ENCODE measurements at places on chromosomes 7 and 10.
A peak's percentile ranks its signal among the peaks of the same experiment; 100 is the strongest.

- no peak for DNase-seq
Measured at GRCh38 chr7:156460858-156461627, 179.5 kb upstream of the RNF32 start.

GRCh38 chr10:100748231-100749058, 3.1 kb downstream of the PAX2 start:
- DNase-seq: peak; percentile 60

DNA sequence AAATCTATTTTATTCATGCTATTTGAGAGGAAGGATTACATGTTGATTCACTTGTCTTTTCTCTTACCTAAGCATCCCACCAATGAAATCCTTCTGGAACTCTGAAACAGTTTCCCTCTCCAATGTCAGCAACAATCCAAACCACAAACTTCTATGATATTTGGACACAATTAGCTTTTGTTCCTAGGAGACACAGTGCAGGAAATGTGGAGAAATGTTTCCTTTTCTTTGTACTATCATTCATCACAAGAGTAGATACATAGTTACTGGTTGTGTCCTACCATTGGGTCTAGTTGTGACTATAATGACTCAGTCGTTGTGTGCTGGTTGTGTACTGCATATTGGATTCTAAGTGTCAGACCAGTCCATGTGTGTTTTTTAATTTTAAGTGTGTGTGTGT, 156.8 kb upstream of the MAGI2 start:
- no peak for DNase-seq

DNA sequence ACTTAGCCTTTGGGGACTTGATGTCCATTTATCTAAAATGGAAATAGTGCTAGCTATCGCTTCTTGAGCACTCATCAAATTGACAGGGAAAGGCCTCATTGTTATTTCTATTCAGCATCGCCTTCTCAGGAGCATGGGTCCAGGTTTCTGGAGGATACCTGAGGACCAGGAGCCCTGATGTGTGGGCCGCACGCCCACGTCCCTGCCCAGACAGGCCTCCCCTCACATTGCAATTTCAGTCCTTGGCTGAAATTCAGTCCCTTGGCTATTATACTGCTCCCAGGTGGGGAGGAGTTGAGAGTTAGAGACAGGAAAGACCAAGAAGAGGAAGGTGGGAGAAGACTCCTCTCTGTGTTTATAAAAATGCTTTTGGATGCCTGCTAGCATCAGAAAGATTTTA, 38.9 kb downstream of the GPRIN2 start:
- DNase-seq: no peak

DNA sequence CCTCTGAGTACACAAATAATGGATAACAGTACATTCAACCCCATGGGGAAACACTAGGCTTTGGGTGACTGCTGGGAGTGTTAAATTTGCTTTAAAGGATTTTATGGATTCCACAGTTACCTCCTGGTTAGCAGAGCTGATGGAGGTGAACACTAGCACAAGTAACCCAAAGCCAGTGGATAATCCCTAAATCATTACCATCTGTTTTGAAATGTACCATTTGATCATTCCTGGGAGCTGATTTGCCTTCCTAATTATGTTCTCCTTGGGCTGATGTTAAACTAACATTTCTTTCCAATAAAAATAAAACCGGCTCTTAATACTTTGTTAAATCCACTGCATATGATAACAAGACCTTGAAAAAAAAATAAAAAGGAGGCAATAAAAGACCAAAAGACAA, 493.9 kb downstream of the PLXNA4 start:
- no peak for DNase-seq

DNA sequence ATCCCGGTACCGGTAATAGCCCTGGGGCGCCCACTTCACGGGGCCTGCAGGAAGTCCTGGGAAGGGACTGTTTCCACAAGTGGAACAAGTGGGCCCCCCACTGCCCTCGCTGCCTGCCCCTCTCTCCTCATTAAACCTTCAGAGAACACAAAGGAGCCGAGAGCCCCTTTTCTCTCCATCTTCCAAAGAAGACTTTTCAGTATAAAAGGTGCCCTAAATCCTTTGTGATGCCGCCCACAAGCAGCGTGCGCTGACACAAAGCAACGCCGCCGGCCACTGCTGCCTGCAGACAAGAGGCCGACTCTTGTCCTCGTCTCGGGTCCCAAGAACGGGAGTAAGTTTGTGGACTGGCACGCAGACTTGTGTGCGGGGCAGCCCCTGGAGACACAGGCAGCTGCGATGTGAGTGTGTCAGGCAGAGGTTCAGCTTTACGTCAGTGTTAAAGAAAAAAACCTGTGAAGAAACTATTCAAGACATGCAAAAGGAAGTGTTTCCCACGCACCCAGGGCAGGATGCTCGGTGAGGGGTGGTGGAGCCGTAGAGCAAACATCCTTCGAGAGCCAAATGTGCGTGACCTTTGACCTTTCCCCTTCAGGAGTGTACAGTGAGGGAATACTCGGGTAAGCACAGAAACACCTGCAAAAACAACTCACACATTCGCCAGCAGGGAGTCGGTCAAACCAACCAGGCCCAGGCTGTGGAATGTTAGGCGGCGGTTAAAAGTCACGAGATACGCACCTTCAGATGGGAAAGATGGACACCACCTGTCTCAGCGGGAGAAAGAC, 118.2 kb downstream of the VIPR2 start:
- peak; percentile 66 for DNase-seq

DNA sequence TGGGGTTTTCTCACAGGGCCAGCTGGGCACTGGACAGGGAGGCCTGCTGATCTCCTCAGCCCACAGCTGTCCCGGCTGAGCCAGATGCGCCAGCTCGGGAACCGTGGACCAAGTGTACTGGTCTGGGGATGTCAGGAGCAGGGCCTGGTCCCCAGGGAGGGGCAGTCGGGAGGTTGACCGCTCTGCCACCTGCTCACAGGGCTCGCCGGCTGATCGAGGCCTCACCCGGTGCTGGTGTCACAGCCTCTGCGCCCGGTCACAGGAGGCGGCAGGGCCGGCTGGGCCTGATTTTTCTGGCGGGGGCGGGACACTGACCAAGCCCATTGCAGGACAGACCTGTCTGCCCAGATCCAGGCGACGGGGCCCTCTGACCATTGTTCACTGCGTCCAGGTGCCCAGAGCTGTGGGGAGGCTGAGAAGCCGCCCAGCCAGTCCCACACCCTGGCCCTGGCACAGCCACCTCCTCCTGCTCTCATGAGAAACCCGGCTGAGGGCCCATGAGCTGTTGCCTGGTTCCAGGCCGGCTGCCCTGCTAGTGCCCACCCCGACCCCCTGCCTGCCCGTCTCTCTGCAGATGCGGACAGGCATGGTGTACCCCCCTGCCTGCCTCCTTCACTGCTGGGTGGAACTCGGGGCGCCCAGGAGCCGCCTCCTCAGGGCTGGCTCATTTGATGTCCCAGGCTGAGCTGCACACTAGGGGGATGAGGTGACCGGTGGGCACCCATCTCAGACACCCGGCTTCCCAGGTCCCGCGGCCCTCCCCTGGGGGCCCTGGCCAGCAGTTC, 3.0 kb upstream of the TMEM184A start:
- no peak for DNase-seq

DNA sequence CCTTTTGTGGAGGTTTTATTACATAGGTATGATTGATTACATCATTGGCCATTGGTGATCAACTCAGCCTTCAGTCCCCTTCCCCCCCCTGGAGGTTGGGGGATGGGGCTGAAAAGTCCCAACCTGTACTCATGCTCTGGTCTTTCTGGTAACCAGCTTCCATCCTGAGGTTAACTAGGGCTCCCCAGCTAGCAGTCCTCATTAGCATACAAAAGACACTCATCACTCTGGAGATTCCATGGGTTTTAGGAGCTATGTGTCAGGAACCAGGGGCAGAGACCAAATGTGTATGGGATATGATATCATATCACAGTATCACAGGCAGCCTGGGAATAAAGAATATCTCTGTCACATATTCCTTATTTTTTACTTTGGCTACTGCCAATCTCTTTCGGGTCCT, 13.6 kb downstream of the CCSER2 start:
- DNase-seq: no peak

- DNase-seq: no peak
Measured at GRCh38 chr10:96988426-96988825, 156.3 kb downstream of the LCOR start.

GRCh38 chr7:39042670-39043069, 65.0 kb downstream of the POU6F2 start:
- DNase-seq: no peak

GRCh38 chr10:4331150-4331549, 494.9 kb upstream of the AKR1E2 start:
- no peak for DNase-seq

- DNase-seq: no peak
Measured at GRCh38 chr10:120217736-120218135, 239.3 kb upstream of the PLPP4 start.

GRCh38 chr10:91024541-91024940, 103.7 kb upstream of the ANKRD1 start:
- no peak for DNase-seq

- no peak for DNase-seq
Measured at GRCh38 chr10:44389556-44389955, 4.7 kb upstream of the CXCL12 start.

DNA sequence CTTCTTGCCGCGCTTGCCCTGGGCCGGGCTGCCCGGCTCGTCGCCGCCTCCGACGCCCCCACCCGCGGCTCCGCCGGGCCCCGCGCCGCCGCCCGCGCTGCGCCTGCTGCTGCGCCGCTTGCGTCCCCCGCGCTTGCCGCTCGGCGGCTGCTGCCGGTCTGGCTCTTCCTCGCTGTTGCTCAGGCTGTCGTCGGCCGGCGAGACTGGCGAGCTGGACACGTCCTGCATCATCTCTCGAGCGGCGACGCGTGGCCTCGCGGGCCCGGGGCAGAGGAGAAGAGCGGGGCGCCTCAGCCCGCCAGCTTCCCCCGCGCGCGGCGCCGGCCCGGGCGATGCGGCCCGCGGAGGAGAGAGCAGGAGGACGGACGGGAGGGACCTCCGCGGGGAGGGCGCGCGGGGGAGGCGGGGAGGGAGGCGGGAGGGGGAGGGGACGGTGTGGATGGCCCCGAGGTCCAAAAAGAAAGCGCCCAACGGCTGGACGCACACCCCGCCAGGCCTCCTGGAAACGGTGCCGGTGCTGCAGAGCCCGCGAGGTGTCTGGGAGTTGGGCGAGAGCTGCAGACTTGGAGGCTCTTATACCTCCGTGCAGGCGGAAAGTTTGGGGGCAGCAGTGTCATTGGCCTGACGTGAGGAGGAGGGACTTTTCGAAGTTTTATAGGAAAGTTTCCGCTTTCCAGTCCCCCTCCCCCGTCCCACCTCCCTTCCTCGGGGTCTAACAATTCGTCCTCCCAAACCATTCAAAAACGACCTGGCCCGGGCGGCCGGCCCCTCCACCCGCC, at the start of gene TWIST1:
Gene TWIST1, minus strand, starts transcription at position 546 of the 779 bp plus-strand sequence. Its CDS starts 315 bp downstream, at position 231.
- DNase-seq: peak; percentile 78

DNA sequence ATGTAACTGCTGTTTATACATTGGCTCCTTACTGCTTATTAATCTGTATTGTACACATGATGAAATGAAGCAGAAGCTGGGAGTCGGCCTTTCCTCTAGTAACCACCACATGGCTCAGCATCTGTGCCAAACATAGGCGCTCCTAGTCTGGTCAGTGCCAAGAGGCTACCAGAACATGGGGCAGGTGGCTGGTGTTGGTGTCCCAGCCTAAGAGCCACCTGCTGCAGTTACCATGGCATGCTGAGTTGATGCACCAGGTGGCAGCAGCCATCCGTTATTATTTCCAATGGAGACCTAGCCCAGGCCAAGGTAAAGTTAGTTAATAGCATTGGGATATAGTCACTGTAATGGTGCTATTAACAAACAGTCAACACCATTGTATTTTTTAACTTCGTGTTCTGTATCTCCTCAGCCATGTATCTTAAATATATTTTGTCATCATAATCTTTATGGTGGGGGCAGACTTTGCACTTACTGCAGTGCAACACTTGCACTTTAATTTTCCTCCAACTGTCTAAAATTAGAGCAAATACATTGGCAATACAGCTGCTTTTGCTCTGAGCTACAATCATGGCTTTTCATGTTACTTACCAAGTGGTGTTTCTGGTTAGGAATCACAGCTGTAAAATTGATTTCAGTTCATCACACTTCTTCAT, 33.1 kb downstream of the HBP1 start:
- DNase-seq: no peak

DNA sequence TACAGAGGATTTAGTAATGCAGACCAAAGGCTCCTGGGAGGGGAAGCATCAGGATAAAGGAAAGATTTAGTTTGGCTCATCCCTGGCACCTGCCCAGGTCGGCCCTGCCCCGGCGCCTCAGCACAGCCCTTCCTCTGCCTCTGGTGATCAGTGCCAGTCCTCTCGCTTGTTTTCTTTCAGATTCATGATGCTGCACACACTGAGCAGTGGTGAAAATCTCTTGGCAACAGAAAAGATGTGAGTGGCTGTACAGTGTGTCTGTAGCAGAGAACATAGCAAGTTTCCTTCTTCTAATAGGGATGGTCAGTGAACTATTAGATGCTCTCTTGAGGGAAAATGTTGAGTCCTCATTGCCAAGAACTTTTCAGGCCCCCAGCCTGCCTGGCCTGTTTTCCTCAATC, 994.1 kb downstream of the KCNMA1 start:
- no peak for DNase-seq

GRCh38 chr7:41315764-41316163, 387.1 kb downstream of the INHBA start:
- DNase-seq: no peak

- no peak for DNase-seq
Measured at GRCh38 chr10:70812814-70813213, 2.9 kb upstream of the SGPL1 start.

- no peak for DNase-seq
Measured at GRCh38 chr10:111390813-111391563, 314.2 kb downstream of the ADRA2A start.

GRCh38 chr10:121900443-121901174, 27.2 kb downstream of the ATE1 start:
- no peak for DNase-seq
